ENCODE measurements at places on chromosomes 2 and 18.

GRCh38 chr2:85999061-85999831, 106.4 kb downstream of the POLR1A start:
- peak; percentile 70 for DNase-seq

- DNase-seq: no peak
These were observed 16.3 kb downstream of the ST6GAL2 start for GRCh38 chr2:106869512-106870275.

DNA sequence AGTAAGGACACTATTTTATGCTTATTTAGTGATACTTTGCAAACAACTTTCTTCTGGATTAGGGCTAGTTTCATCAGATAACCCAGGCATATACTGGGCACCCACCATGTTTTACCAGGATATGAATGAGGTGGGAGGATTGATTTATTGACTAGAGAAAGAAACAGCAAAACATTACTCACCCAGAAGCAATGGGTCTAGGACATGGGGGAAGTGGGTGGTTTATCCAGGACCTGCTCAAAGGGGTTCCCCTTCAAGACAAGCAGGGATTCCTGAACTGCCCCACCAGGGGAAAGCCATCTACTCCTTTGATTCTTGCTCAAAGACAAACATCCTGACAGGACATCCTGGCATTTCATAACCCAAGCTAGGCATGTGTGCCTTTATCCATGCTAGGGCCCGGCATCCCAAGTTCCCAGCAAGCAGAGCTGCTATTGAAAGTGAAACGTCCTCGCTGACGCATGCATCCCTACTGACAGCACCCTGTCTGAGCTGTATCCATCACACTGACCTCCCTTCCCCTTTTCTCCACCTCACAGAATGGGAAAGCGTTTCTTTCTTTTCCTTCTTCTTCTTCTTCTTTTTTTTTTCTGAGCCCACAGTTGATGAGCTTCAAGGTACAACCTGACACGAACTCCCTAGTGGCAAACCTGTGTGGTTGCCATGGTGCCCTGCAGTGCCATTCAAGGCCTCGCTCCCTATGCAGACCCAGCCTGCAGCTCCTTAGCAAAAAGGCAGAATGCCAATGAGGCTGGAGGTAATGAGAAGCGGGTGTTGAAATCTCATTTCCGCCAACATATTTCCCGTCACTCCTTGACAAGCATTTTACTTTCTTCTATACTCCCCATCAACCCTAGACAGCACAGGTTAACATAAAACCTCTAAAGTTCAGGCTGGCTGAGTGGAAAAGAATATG, 70.5 kb downstream of the CLHC1 start:
- DNase-seq: no peak

- peak; percentile 45 for DNase-seq
These were observed 27.0 kb downstream of the TMEM200C start for GRCh38 chr18:5868218-5868854.

- no peak for DNase-seq
These were observed 5.3 kb downstream of the RNF138 start for GRCh38 chr18:32096946-32097345.

DNA sequence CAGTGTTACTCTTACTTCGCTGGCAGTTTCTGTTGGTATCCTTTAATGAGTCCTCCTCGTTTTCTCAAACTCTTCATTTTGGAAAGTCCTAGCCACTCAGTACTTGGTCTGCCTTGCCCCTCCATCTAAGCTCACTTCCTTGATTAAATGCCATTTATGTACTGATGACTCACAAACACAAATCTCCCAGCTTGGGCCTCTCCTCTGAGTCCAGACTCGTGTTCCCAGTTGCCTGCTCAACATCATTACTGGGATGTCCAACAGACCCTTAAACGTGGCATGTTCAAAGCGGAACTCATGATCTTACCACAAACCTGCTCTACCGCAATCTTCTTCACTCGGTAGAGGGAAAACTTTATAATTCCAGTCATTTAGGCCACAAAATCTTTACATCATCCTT, 13.8 kb upstream of the CCDC68 start:
- no peak for DNase-seq

GRCh38 chr2:240198226-240198625, 57.8 kb upstream of the OTOS start:
- no peak for DNase-seq

DNA sequence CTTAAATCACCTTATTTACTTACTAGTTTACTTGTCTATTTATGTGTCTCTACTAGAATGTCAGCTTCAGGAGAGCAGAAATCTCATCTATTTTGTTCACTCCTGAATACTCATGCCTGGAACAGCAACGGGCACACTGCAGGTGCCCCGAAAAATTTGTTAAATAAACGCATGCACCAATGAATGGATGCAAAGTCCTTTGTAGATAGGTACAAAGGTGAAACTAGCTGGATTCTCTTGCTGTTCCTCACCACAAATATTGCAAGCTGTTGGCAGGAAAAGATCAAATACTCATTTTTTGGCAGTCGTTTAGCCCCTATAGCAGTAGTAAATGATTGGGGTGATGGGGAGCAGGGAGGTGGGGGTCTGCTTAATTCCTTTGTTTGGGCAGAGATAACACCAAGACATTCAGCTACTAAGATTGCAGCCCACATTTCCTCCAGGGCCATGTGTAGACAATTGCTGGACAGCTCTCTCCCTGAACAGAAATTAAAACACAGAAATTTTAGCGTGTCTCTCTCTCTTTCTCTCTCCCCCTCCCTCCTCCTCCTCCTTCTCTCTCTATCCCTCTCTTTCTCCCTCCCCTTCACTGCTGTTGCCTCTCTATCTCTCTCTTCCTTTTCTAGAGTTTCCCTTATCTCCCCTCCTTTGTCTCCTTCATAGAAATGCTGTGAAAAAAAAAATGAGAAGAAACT, 5.4 kb downstream of the MARCHF4 start:
- DNase-seq: no peak

DNA sequence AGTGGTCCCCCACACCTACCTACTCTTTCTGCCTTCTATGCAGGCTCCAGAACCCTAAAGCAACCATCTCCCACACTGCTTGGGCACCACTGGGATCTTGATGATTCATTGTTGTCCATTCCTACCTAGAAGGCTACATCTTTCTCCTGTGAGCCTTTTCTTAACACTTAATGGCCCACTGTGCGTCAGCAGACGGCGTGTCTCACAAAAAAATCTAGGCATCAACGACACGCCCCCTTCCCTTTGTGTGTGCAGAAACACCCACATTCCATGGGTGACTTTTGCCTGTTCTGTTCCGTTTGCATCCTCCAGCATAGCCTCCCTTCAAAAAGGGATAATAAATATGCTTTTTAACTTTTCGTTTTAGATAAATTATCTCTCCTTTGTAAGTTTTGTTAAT, 99.7 kb upstream of the CYRIA start:
- DNase-seq: no peak

GRCh38 chr2:224584111-224584784, 915 bp downstream of the CUL3 start:
- peak; percentile 18 for DNase-seq

GRCh38 chr2:52402128-52402527, 1365.5 kb upstream of the CHAC2 start:
- DNase-seq: no peak

GRCh38 chr2:7430869-7431641, 513.8 kb downstream of the RNF144A start:
- DNase-seq: peak; percentile 62

GRCh38 chr2:187078297-187078696, 229.3 kb upstream of the ZSWIM2 start:
- no peak for DNase-seq

DNA sequence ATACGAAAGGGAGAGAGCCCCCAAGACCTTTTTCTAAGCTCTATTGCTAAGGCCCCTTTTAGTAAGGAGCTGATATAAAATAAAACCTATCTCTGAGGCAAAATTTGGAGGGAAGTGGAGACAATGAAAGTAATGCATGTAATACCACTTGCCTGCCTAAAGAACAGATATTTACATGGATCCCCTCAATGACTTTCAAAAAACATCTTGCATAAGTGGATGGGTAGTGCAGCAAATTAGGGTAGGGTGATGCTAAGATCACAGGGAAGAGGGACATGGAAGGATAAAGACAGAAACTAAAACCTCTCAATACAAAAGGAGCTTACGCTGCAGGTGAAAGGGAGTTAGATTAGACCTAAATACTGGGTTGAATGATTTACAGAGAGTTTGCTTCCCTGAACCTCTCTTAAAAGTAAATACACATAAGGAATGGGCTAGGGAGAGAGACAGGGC, 1.1 kb downstream of the ZNF513 start:
- DNase-seq: no peak

DNA sequence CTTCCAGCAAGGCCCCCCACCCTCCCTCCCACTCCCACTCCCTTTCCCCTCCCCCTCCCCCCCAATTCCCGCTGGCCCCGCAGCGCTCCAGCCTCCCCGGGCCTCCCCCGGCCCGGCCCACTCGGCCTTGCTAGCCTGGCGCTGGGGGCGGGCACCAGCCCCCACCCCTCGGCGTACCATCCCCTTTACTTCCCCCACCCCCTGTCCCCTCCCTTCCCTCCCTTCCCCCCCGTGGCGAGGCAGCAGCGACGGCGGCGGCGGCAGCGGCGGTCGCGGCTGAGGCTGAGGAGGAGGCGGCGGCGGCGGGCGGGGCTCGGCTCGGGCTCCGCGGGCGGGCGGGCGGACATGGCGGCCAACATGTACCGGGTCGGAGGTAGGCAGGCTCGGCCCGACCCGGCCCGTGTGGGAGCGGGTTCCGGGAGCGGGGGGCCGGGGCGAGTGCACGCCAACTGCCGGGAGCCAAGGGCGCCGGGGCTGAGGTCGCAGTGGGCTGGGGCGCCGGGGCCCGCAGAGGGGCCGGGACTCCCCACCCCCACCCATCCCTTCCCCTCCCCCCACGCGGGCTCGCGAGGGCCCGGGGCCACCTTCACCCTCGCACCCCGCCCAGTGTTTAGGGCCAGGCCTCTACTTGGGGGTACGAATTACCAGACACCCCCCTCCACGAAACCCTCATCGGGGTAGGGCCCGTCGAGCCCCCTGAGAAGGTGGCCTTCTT, at the start of gene MTA3:
Gene MTA3, plus strand, starts transcription at position 232 of the 715 bp plus-strand sequence. Its CDS starts 114 bp downstream, at position 346.
- peak; percentile 65 for DNase-seq

DNA sequence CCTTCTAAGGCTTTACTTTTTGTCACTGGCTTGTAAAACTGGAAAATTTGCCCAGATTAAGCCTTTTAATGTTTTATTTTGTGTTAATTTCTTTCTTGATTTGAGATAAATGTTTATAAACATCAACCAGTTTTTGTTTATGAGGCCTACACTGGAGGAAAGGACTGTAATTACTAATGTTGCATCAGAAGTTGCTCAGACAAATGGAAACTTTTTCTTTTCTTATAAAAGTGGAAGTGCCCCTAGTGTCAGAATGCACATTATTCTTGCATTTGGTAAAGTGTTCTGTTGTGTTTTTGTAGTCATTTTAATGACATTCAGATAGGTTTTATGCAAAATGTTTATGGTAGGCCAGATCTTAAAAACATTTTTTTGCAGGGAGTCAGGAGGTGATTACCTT, 25.3 kb downstream of the LCLAT1 start:
- DNase-seq: no peak

DNA sequence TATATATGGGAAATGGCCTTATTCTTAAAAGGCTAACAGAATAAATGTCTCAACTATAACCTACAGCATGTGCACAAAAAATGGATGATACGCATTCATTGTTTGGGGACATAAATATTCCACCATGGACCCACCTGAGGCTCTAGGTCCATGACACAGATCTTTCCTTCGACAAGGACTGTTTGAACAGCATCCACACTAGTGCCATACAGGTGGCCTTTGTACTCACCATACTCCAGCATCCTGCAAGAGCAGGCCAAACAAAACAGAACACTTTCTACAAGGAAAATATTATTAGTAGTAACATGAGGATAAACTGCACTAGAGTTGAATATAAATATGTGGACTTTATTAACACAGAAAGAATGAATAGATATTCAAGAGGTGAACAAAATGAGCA, 6.1 kb upstream of the TMEM237 start:
- no peak for DNase-seq

DNA sequence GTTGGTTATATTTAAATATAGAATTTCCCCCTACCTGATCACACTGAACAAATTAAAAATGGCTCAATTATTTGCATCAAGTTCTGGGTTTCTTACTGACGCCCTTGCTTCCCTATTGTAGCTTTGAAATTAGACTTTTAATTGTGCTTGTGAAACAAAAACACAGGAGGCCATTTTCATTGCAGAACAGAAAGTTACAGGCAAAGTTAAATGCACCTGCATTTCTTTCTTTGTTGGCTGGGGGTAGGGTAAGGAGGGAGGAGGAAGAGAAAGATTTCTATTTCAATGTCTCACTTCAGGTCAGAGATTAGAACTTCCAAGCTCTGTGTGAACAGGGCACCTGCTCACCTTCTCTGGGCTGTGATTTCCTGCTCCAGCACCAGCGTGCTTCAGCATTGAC, 199.6 kb downstream of the BCL11A start:
- peak; percentile 45 for DNase-seq

- DNase-seq: no peak
These were observed 247.8 kb upstream of the CWC22 start for GRCh38 chr2:180254872-180255271.

- no peak for DNase-seq
These were observed 40.3 kb downstream of the CLASP1 start for GRCh38 chr2:121608967-121609366.

DNA sequence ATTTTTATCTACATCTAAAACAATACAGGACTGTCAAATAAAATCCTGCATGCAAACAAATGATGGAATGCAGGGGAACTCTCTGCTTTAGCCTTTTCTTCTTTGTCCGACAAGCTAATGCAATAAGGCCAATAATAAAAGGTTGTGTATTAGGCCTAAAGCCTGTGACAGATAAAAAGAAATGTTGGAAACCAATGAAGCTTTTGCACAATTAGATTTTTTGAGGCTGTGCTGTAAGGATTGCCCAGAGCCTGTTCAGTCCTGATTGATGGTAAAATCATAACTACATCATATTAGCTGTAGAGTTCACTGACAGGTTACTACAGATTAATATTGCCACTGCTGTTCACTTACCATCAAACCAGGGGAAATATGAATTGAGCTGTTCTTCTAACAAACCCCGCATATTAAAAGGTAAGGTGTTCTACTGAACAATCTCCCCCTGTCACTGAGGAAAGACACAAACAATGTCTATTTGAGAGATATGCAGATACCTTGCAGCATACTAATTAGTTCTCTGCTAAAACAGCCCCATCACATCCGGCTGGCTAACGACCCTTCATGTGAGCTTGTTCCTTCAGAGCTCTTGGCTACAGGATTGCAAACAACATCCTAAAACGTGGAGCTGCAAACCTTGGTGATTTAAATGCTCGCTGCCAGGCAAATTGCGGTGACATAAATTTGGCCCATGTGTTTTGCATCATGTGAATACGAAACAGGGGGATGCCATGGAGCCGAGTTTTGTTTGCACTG, 305.4 kb downstream of the MTX2 start:
- DNase-seq: no peak

DNA sequence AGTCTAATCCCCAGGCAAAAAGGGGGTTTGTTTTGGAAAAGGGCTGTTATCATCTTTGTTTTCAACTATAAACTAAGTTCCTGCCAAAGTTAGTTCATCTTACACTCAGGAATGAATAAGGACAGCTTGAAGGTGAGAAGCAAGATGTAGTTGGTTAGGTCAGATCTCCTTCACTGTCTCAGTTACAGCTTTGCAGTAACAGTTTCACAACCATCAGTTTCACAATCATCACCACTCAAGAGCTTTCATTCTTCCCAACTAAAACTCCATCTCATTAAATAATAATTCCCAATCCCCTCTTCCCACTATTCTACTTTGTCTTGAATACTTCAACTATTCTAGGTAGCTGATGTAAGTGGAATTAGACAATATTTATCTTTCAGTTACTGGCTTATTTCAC, 200.9 kb downstream of the NYAP2 start:
- no peak for DNase-seq

Measured in GM10248 (cell line).